COR-L47 (cell line): ENCODE measurements at places on chromosomes 12 and 14.
A peak's percentile ranks its signal among the peaks of the same experiment; 100 is the strongest.

DNA sequence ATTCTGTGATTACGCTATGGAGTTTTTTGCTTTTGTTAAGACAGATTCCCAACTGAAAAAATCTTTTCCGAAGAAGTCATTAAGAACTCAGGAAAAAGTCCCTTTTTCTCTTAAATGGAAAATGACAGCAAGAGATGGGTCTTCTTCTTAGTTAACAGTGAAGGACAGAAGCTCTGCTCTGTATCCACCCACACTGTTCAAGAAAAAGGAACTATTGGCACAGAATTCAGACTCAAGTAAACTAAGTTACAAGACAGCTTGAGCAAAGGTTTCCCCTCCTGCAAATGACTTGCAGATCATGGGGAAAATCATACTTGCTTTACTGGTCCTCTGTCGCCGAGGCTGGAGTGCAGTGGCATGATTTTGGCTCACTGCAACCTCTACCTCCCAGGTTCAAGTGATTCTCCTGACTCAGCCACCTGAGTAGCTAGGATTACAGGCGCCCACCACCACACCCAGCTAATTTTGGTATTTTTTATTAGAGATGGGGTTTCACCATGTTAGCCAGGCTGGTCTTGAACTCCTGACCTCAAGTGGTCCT, 137.1 kb upstream of the AEBP2 start:
- no peak for DNase-seq

DNA sequence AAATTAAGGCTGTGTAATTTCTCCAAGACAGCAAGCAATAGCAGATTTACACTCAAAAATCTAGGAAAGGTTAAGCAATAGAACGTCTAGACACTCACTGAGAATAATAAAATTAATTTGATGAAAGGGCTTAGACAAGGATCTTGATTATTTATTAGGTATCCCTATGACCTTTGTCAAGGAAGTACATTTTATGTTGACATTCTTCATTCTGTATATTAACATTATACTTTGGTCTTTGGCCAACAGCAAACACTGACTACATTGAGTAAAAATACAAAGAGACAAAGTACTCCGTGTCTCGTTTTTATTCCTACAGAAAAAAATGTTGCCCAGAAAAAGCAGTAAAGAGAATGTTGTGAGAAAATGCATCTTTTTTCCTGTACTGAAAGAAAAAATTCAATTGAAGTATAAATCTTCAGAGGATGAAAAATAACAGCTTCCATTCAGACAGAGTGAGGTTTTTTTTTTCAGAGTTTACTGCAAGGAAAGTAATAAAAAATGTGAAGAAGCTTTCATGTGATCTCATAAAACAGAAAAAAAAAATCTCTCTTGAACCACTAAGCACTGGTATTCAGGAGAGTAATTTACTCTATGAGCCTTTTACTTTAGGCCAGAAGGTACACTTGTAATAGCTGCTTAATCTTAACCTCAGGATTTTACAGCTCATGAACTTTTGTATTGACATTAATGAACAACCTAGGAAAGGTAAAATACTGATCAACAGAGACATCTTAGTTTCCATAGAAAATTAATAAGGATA, 605.0 kb downstream of the FSCB start:
- DNase-seq: no peak

DNA sequence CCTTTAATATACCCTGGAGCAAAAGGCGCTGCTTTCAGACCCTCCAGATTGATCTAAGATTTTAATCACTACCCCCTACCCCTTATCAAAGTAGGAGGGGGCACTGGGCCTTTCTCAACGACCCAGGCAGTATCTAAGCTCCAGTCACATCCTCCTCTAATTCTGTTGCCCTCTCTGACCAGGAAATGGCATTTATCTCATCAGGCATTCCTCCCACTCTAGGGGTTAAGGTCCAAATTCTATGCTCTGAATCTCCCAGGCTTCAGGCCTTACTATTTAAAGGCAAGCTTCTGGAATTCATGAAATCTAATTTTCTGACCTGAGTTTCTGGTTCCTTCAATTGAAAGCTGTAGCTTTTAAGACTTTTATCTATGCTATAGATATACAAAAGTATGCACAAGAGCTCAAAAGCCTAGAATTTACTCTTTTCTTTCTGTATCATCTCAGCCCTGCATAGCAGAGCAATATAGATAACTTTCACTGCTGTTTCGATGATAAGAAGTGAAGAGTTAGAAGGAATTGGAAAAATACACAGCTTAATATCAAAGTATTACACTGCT, 622.9 kb downstream of the RPS29 start:
- no peak for DNase-seq

- no peak for DNase-seq
These were observed 277.3 kb downstream of the VRK1 start for GRCh38 chr14:97074456-97074855.

DNA sequence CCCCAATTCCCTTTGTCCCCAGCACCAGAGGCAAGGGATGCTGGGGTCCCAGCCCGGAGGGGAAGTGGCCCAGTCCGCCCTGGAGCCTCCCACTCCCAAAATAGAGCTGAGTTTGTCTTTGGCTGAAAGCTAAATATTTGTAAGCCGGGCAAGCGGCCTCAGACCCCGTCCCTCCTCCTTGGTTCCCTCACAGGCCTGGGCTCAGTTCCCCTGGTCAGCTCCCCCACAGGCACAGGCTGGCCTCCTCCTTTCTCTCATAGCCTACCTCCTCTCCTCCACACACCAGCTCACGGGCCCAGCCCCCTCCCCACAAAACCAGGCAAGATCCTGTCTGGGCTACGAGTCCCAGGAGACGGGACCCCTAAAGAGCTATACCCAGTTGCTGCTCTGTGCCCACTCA, 1.3 kb downstream of the SP7 start:
- no peak for DNase-seq

DNA sequence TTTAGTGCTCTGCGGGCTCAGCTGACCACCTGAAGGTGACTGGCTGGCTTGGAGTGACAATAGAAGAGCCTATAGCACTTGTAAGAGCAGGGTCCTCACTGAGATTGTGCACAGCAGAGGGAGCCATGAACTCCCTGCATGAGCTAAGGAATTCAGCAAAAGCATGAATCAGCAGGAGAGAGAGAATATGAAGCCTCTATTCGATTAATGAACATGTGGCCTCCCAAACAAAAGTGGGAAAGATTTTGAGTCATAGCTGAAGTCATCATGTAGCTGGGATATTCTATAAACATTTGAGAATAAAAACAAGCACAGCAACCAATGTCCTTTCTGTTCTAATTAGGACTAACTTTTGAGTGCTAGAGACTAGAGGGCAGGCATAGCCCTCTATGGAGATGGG, 626.6 kb downstream of the DIO2 start:
- no peak for DNase-seq

GRCh38 chr12:27193106-27193505, 51.0 kb upstream of the STK38L start:
- DNase-seq: no peak

DNA sequence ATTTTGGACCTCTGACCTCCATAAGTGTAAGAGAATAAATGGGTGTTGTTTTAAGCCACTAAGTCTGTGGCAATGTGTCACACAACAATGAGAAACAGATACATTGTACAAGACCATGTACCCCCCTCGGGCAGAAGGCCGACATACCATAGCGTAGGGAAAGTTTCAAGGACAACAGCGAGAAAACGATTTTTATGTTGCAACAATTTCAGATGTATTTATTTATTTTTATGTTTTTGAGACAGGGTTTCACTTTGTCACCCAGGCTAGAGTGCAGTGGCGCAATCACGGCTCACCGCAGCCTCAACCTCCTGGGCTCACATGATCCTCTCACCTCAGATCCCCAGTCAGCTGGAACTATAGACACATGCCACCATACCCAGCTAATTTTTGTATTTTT, 136.4 kb upstream of the NCOR2 start:
- no peak for DNase-seq

DNA sequence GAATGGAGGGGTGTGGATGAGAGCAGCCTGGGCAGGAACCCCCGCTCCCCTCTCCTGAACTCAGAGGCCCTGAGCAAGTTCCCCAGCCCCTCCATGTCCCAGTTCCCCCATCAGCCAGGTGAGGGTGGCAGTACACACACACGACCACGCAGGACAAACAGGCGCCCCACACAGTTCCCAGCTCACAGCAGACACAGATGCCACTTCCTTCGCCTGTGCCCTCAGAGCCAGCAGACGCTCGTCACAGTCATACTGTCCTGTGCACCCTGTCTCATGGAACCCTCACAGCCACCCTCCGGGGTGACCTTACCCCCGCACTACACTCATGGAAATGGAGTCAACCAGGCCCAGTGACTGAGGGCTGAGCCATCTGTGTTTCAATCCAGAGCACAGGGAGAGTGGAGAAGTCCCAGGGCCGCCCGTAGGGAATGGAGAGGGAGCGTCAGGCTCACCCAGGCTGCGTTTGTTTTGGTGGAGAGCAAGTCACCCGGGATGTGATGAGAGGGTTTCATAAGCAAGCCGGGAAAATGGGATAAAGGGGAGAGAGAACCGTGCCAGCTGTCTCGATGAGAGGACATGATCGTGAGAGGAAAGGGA, 47.5 kb upstream of the DYNC1H1 start:
- no peak for DNase-seq

DNA sequence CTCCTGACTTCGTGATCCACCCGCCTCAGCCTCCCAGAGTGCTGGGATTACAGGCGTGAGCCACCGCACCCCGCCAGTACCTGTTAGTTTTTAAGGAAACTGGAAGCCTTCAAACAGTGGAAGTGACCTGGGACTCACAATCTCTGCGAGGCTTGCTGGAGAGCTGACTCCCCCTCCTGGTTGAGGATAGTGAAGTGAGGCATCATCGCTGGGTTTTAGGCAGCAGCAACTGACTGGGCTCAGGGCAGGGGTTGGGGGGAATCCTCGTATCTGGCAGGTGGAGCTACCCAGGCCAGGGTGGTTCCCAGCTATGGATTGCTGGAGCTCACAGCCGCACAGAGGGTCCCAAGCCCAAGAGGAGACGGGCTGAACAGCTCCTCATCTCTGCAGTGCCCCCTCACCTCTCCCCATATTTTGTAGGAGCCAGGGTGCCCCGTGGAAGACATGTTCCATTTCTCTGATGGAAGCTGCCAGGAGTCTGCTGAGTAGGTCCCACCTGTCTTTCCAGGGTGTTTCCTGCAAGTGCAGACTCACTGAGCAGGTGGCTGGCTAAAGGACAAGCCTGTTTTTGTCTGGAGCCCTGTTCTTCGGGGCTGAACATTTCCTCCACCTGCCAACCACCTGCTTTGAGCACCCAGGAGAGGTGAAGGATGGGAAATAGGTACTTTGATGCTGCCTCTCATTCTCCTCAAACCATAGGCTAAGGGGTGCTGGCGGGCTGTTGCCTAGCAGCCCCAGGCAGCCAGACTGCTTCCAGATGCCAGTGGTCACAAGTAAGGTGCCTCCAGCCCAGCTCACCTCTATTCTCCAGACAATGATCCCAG, 3.1 kb downstream of the AVIL start:
- peak; percentile 68 for DNase-seq

DNA sequence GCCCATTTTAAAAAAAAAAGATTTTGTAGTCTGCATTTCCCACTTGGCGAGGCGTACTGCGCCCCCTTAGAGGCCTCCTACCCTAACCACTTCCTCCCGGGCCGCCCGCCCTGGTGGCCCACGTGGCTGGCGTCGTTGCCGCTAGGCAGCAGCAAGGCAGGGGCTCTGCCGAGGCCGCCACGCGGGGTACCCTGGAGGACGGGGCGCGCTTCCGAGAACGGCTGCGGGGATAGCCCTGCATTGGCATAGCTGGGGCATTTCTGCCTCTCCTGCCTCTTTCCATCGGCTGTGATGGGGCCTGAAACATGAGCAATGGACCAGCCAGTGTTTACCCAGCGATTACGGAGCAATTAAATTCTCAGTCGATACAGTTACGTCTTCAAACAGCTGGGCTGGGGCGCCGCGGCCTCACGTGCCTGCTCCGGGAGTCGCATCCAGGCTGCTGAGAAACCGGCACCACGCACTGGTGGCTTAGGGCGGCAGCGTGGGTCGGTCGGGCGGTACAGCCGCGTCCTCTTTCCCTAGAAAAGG, 38.0 kb downstream of the IQSEC3 start:
- peak; percentile 91 for DNase-seq

DNA sequence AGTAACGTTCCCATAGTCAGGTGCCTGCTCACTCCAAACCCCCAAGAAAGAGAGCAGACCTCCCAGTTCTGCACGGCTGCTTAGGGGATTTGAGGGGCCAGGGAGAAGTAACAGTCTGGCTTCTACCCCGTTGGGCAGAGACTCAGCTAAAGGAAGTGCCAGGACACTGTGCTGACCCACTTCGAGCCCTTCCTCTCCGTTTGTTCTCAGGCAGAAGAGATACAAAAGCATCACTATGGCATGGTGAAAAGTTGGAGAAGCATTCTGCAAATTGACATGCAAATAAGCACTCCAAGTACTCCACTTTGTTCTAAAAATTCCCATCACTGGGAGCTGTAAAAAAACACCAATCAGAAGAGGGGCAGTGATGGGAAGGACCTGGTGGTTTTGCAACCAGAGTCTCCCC, 239.1 kb downstream of the EGLN3 start:
- DNase-seq: no peak

DNA sequence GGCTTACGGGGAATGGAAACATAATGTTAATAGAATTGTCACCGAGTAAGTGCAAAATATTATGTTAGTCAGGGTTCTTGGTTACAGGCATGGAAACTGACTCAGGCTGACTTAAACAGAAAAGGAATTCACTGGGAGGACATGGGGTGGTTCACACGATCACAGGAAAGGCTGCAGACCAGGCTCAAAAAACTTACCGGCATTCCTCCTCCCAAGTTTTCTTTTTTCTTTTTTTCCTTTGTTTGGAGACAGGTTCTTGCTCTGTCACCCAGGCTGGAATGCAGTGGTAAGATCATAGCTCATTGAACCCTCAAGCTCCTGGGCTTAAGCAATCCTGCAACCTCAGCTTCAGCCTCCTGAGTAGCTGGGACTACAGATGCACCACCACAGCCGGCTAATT, 11.9 kb upstream of the UBE2N start:
- no peak for DNase-seq

DNA sequence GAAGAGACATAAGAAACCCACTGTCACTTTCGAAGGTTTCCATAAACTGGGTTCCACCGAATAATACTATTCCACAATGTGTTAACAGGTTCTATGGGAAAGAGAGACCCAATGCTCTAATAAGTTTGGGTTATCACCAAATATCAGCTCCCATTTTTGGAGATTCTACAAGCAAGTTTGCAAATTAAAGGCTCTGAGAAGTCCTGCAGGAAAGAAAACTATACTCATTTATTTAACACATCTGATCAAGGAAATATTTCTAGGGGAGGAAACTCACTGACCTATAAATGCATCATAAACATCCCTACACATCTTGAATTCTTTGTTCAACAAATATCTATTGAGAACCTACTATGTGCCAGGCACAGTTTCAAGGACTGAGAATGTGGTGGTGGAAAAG, 161.4 kb downstream of the KSR2 start:
- DNase-seq: no peak

GRCh38 chr12:5200278-5201087, 156.8 kb downstream of the KCNA5 start:
- DNase-seq: peak; percentile 39

- DNase-seq: no peak
These were observed 409.9 kb upstream of the SOX5 start for GRCh38 chr12:24359418-24359817.

DNA sequence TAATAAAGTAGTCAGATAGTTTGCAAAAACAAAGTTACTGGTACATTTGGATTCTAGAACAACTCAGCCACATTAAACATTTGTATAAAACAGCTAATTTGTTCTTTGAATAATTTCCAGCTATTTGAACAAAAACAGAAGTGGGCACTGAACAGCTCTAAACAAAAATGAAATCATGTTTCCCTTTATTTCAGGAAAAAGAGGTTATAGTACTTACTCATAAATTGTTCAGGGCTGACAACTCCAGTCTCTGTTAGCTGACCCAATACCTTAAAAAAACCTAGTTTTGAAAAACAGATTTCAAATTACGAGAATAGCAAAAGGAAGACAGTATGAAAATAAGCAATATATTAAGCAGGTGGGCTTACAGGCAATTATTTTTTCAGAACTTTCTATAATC, 8.2 kb downstream of the GNPNAT1 start:
- DNase-seq: no peak
